Stimulated activated naive CD4-positive, alpha-beta T cell (primary cell): ENCODE measurements at places on chromosomes 5 and 9.

- DNase-seq = no peak
Observed at GRCh38 chr5:149271195-149271715, 404 bp upstream of the AFAP1L1 start.

- no peak for DNase-seq
Observed at GRCh38 chr9:136847088-136847825, 2.0 kb upstream of the PHPT1 start.

DNA sequence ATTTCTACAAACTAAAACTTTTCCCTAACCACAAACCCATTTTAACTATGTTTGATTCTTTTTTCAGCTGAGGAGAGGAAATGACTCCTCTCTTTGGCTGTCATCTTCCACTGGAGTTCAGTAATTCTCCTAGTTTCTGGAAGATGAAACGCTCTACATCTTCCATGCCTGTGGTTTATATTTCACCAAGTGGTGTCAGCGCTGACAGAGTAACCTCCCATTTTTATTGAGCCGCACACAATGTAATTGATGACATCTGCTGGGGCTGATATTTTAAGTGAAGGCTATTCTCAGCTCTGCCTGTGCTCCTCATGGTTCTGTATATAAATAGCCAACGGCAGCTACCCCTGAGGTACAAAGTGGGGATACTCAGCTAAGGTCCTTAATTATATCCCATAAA is 234.6 kb downstream of the SPOCK1 start:
- no peak for DNase-seq

- DNase-seq = peak; percentile 2
Observed at GRCh38 chr5:68932830-68933434, 160.9 kb upstream of the SLC30A5 start.

DNA sequence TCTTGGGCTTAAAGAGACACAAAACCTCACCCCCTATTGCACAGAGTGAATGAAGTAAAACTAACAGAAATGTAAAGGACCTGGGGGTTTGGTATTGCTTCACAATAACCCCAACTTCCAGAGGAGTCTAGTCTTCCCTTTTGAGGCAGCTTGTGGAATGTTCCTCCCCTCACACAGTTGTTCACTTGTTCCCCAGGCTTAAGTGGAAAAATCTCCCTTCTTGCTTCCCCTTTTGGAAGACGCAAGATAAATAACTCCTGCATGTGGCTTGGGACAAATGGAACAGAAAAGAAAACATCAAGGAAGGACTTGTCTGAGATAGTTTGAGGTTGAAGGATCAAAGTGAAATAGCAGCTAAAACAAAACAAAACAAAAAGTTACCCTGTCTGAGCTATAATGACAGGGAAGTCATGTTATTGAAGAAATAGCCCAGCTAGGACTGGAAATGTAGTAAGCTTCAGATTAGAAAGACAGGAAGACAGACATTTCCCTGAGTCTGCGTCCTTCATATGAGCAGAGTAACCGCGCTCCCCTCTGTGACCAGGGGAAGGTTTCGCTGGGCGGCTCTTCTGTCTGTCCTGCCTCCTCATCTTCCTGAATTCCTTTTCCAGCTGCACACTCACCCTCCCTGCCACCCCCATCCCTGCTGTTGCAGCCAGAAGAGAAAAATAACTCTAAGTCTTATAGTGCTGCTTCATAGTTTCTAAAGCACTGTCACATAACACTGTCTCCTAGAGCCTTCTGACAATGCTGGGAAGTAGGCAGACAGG is 8.8 kb downstream of the SPARC start:
- no peak for DNase-seq

GRCh38 chr5:124550731-124551130 is 195.7 kb downstream of the ZNF608 start:
- DNase-seq = no peak

DNA sequence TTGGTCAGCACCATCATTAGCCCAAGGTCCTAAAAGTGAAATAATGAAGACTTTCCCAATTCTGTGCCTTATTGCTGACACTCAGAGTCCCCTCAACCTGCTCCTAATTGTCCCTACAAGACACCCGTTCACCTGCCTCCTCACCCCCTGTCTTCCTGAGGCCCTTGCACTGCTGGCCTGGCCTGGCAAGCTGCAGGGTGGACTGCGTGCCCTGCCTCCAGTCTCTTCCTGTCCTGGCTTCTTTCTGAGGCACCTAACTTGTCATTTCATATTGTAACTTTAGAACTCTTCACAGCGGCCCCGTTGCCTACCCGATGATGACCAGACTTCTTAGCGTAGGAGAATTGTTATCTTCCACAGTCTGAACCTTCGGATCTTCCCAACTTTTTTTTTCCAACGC is 153.9 kb downstream of the SMARCA2 start:
- DNase-seq = no peak

GRCh38 chr9:116484492-116485061 is 202.5 kb upstream of the TRIM32 start:
- no peak for DNase-seq

DNA sequence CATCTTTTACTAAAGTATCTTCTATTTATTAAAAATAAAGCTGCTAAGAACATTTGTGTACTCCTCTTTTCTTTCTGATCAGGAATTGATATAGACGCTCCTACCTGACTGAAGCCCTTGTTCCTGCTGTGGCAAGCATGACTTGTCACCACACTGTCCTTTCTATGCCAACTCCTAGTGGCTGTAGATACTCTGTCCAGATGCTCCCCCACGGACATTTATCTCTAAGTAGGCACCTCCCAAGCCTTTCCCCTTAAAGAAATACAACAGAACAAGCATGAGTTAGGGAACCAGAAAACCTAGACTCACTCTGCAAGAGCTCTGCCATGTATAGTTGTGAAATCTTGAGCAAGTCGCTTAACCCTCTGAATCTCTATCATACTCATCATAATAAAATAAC is 53.2 kb downstream of the FAM114A2 start:
- no peak for DNase-seq

GRCh38 chr5:167352801-167353200 is 938.6 kb upstream of the WWC1 start:
- DNase-seq = no peak

DNA sequence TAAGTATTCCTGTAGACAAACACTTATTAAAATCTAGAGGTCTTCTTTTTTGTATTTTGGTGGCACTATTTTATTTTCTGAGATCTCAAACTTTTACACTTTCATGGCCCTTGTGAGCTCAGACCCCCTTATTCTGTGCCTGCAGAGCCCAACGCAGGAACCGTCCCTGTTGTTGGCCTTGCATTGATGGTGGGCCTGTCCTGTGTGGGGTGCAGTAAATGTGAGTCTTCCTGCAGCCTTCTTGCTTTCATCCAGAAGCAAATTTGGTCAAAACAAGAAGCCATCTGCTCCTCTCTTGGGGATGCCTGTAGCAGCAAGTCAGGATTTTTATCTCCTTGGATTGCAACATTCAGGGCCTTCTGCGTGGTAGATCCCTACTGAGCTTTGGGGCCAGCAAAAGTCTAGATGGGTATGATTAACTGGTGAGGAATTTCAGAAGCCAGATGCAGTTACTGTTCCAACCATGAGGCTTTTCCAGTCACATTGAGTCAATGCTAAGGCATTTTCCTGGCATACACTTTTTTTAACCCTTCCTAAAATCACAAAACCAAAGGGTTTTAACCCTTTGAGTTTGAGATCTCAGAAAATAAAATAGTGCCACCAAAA is 31.7 kb downstream of the BASP1 start:
- DNase-seq = no peak

GRCh38 chr5:132451387-132451786 is 39.2 kb downstream of the IRF1 start:
- no peak for DNase-seq

- DNase-seq = no peak
Observed at GRCh38 chr5:132689513-132689912, 15.7 kb downstream of the IL4 start.

DNA sequence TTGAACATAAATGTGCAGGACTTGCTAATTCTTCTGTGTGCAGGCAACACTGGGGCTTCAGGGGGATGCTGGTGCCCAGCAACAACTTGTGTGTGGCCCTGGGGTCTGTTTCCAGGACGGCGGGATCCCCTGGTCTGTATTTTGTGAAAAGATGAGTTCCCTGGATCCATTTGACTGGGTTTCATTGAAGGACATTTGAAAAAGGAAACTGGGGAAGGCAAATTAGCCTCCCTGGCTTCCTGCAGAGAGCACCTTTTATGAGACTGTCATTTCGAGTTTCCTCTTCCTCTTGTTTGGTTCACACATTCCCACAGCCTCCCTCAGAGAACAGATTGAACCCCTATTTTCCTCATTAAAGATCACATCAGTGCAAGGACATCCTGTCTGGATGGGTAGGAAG is 63.1 kb downstream of the FOXI1 start:
- DNase-seq = no peak

DNA sequence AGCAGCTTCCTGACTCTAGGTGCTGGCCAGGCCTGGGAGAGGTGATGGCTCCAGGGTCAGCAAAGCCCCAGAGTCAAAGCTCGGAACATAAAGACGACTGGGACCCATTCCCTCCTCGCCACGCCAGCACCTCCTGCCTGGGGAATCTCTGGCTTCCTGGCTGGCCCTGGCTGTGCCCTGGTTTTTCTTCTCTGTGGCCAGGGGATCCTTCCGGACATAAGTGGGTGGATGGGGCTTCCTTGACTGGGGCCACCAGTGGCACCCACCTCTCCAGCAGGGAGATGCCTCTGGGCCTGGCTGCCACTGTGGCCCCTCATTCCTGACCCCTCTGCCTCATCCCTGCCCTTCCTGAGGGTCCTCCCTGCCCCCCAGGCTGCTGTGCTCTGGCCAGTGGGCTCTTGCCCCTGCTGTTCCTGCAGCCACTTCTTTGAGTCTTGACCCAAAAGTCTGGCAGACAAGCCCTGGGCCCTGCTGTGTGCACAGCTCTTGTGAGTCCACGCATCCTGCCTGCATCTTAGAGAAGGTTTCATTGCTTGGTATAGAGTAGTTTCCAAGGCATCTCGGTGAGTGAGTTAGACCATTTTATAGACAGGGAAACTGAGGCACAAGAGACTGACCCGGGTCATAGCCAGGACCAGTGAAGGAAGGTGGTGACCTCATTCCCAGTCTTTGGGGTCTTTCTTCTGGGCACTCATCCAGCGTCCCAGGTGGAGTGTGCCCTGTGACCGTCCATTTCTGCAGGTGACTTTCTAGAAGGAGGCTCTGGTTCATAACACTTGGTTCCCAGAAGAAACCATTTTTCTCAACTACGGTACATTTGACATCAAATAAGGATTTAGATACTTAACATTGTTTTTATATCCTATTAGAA is 17.3 kb upstream of the LPCAT1 start:
- DNase-seq = no peak

DNA sequence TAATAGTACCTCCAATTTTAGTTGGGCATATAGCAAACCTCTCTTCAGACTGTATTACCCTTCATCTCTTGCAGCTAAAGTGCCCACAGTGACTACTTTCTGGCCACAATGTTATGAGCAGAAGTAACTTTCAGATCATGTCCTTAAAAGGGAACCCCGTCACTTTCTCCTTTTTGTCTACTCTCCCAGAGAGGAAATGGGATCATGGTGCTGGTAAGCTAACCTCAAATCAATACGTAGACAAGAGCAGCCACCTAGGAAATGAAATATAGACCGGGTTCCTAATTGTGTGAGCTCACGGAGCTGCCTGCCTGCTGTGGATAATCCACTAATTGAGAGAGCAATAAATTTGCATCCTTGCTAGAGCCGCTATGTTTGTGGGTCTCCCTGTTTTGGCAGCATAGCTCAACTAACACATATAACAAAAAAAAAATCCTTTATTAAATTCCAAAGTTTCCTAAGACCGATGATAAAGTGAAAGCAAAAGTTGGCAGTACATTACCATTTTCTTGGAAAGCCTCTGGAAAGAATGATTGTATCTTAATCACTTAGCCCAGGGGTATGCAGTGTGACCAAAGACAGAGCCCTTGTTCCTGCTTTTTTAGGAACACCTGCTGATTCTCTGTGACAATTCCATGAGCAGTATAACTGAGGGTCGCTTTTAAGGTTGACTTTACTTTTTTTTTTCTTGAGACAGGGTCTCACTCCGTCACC is 5.6 kb upstream of the IL7R start:
- no peak for DNase-seq

DNA sequence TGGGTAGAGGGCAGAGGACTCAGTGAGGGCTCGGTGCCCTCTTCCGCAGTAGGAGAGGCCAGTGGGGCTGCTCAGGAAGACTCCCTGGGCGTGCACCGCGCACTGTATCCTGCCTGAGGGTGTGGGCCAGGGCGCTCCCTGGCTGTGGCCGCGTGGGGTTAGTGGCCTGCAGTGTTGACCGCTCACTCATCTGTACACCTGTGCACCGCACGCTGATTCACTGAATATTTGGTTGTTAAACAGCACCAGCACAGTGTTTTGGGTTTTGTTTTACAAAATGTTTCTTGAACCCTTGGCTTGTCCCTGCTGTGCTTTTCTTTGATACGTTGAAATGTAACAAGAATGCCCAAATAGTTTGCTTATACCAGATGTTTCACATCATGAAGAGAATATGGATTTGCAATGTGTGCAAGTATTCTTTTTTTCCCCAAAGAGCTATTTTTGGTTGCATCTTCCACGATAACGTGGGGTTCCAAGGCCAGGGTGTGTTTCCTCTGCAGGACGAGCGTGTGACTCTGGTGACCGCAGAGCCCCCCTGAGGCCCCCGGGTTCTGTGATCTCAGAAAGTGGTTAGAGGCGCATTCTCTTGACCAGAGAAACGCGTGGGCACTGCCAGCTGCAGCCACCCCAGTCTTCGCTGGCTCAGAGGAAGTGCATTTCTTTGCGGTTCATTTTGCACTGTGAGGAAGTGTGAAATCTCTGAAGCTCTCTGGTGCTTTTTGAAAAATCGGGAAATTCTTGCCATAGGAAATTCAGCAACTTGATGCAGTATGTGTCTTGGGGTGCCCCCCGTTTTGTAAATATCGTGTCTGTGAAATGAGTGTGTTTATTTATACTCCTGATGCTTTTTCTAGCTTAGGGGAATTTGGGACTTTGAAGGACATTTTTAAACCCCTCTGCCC is 46.9 kb downstream of the AHRR start:
- no peak for DNase-seq

DNA sequence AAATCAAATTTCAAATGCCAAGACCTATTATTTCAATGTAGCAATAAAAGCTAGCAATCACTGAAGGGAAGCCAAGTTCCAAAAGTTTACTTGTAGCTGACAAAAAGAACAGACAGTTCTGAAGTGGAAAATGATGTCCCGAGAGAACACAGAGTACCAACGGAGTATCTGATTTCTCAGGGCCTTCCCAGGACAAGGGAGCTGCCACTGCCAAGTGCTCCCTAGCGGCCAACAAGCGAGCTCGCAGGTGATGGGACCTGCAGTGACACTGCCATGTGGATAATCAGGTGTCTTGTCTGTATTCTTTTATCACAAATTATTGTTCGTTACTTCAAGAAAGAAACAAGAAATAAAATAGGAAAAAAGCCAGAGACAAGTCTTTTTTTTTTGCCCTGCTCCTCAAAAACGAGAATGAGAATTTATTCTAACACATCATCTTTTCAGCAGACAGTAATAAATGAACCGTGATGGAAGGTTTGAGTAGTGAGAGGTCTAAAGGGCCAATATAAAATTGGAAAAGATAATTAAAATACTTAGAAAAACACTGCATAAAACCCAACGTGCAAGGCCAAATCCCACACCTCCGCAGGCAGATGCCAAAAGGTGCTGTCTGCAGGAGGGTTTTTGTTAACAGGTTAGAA is 159.4 kb downstream of the MYO10 start:
- DNase-seq = no peak

GRCh38 chr5:94196953-94197352 is 421.5 kb downstream of the KIAA0825 start:
- no peak for DNase-seq
